ENCODE measurements at places on chromosomes 3 and 15.

GRCh38 chr15:88894348-88894818 lies 961 bp downstream of the HAPLN3 start:
- DNase-seq = peak; percentile 57

DNA sequence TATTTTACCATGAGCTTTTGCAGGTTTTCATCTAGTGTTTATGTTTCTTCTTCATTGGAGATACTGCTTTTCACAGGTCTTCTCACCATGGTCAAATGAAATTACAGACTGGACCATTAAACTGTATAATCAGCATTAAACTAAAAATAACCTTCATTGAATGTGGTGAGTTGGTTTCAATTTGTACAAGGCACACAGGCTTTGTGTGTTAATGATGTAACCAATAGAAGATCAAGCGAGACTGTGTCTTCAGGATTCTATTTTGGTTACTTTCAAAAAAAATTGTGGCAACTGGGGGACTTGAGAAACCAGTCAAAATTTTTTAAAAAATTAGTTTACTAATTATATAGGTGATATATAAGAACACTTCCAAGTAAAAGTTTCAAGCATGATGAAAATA lies 54.3 kb upstream of the GCSAM start:
- DNase-seq = no peak

DNA sequence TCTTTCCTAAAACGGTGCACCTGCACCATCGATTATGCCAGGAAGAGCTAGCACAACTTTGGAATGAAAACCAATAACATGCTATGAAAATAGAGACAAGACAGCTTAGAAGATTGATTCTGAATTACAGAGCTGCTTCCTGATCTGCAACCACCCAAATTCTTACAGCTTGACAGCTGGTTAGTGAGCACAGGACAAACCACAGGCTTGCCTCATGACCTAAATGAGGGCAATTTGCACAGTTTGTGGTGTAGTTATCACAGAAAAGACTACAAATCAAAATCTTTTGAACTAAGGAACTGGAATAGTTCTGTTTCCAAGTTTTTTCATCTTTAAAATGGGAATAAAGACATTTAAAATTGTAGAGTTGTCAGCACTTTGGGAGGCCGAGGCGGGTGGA lies 533.5 kb downstream of the NAALADL2 start:
- DNase-seq = no peak

DNA sequence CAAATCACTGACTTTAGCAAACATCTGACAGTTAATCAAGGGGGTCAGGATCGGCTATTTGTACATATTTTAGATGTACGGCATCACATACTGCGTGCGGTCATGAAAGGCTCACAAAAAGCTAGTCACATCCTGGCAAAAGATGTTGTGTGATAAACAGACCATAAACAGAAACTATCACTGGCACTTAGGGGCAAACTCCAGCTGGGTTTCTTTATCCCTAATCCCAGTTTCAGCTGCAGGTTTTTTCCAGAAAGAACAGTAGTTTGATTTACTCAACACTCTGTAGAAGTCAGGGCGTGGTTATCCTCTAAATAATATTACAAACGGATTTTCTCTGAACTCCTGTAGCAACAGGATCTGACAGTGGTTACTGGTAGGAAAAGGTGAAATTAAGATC lies 112.4 kb upstream of the BHLHE40 start:
- no peak for DNase-seq
